ENCODE measurements at places on chromosomes 2 and 18. TPM values are rescaled to one million over a fixed set of nuclear protein-coding genes. Genes with fewer than 3 reads are reported as not detected.

TNFAIP6 gene
- 3.5 TPM for total RNA-seq

DNA sequence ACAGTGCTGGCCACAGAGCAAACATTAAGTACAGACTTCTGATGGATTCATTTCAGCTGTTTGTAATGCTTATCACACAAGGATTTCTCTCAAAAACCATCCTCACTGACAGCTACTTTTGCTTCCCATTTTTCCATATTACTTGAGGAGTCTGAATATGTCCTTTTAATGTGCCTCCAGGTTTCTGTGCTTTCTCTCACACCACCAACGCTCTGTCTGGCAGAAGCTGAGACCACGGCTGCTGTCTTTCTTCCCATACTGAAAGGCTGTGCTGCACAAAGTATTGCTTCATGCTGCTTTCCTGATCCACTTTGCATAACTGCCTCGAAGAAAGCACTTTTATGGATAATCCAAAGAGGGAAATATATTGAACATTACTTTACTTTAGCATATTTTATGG is 312.1 kb upstream of the ZEB2 start:
- H3K27ac ChIP-seq = no peak overlapping the region
- no peak overlapping the region for H3K4me3 ChIP-seq
- no peaks in the 10 kb centered on the region for H3K27me3 ChIP-seq
- peaks cover 22% of the 10 kb centered on the region for H3K4me1 ChIP-seq
- no peak for DNase-seq

IL1A gene
- total RNA-seq = 0.13 TPM

DNA sequence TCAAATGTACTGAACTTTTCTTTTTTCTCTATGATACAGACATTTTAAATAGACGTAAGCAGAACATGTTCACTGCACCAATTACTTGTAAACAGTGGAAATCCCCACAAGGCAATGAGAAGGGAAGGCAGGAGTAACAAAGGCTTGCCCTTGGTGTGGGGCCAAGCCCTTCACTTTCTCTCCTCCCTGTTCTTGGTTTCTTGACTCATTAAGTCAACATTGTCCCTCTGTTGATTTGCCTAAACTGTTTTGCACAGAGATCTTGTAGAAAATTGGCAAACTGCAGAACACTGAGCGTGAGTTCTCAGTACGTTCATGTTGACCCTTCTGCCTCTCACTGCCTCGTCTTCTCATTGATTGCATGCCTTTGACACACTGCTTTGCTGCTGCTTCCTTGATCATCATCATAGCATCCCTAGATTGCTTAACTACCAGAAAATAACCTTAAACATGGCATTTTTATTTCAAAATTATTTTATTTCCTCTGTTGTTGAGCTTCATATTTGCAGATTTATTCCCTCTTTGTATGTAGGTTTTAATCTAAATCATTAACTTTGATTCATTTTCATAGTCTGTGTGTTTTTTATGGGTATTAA is 257.7 kb downstream of the PTGR3 start:
- no peak for DNase-seq
- H3K36me3 ChIP-seq = no peaks in the 10 kb centered on the region
- H3K4me3 ChIP-seq = no peak overlapping the region
- no peaks in the 10 kb centered on the region for H3K27me3 ChIP-seq

- no peak for DNase-seq
- peak overlapping the region; percentile 87 for H3K27ac ChIP-seq
- H3K4me1 ChIP-seq = peaks cover 70% of the 10 kb centered on the region
- peak overlapping the region; percentile 87 for H3K4me3 ChIP-seq
These were observed 1.0 kb downstream of the UBR3 start for GRCh38 chr2:169828141-169828811.

COL4A4 gene
- total RNA-seq = 5.3 TPM

Data from esophagus muscularis mucosa (tissue), 4 donors.